Occipital lobe (tissue), 3 donors: ENCODE measurements at places on chromosomes 16 and 17. TPM values are rescaled to one million over a fixed set of nuclear protein-coding genes. Genes with fewer than 3 reads are reported as not detected.

TK2 gene
- total RNA-seq, result 26.4 TPM

KLHL10 gene
- total RNA-seq, result not detected

DNA sequence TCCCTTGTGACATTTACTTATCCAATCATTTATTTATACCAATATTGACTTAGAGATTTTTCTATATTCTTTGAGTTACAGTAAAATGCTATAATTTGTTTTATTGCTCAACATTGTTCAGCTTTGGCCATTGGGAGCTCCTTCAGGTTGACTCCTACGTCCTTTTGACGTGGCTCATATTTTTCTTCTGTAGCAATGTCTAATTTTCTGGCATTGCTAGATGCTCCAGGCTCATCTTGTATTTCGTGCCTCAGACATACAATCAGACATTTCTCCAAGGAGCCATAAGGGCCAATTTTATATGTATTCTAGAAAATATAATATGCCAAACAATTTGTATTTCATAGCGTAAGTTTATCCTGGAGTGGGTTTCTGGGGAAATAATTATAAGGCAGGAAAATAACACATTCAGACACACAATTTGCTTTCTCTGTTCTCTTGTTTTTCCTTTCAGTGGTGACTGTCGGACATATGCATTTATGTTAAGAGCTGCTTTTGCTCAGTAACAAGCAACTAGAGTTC lies 355.1 kb upstream of the MON1B start:
- no peak for DNase-seq

SEC14L5 gene
- total RNA-seq, result 0.47 TPM

ZP2 gene
- not detected for total RNA-seq

GRCh38 chr16:25030420-25031131 lies 15.4 kb upstream of the ARHGAP17 start:
- no peak for DNase-seq

KIF2B gene
- total RNA-seq, result not detected

- no peak for DNase-seq
These were observed 6.0 kb downstream of the SOX9 start for GRCh38 chr17:72126575-72127486.

GRCh38 chr16:10466861-10467260 lies 81.0 kb downstream of the ATF7IP2 start:
- no peak for DNase-seq

DNA sequence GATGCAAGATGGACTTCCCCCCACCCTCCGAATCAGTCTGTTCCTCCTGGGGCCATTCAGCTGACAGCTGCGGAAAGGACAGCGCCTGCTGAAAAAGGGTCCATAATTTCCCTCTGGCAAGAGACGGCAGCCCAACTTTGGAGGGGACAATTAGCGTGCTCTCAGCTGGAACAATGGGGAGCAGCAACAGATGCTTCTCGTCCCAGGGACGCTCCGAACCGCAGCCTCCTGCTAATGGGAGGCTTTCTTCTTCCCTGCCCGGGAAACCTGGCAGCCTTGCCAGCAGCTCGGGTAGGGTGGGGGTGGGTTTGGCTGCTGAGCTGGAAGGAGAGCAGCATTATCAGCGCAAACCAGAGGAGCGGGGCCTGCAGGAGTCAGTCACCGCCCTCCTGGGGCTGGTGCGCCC lies 500.0 kb upstream of the SALL1 start:
- peak; percentile 12 for DNase-seq

DNA sequence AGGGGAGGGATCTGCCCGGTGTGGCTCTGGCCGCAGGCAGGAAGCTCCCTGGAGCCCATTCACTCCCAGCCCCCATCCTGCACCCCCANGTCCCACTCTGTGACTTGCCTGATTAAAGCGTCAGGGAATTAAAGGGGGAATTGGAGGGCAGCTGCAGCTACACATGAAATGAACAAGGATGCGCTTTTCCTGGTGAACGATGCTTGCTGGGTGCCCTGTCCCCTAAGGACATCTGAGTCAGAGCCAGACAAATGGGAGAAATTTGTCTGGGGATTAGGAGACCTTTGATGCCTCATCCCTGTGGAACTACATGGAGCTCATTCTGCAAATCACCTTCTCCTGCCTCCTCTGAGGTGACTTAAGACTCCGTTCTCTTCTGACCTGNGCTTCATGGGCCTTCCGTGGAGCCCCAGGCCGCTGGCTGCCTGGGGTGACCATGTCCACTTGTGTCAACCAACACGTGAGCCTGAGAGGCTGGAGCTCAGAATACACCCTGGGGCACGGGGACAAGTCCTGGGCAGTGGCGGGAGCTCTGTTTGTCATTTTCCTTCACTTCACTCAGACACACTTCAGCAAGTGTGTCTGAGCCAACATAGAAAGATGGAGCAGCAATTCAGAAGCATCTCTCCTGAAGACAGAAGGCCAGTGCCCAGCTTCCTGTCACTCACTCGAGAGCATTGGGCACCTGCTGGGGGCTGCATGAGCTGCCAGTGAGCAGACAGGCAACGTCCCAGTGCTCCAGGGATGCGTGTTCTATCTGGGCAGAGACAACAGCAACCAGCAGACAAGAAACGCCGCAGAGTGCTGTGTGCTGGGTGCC lies 54.1 kb downstream of the METRNL start:
- DNase-seq, result no peak

DNA sequence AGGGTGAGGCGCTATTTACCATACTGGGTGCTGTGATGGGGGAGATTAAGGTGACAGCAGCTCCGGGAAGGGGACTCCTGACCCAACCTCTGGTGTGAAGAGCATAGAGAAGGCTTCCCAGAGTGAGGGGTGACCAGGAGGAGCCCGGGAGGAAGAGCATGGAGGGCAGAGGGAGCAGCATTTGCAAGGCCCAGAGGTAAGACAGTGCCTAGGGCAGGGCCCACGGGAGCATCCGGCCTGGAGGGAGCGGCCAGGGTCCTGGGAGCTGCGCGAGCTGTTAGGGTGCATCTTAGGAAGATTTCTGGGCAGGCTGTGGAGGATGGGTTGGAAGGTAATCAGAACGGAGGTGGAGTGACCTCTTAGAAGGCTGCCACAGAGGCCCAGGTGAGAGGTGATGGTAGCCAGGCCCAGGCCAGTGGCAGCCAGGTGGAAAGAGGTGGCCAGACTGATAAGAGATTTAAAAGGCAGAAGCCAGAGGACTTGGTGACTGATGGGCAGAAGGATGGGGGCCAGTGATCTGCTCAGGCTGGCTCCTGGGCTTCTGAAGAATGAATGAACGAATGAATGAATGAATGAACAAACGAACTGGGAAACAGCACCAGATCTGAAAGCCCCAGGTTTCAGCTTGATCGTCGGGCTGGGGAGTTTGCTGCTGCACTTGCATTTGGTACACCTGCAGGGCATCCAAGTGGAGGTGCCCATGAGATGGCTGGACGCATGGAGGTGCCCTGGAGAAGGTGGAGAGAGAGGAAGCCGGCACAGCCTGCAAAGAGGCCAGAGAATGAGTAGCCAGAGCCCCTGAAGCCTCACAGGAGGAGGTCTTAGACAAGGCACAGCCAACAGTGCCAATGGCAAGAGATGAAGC lies 13.0 kb upstream of the TMEM92 start:
- DNase-seq, result no peak

DNA sequence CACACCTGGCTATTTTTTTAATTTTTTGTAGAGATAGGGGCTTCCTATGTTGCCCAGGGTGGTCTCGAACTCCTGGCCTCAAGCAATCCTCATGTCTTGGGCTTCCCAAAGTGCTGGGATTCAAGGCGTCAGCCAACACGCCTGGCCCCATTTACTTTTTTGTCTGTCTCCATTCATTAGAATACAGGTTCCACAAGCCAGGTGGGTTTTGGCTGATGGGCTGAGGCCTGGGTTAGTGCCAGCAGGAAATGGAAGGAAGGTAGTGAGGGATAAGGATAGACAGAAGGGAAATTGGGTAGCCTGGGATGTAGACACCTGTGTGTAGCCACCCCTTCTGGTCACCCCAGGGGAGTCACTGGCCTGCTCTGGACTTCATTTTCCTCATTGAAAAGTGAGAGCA lies 4.4 kb upstream of the IL27 start:
- DNase-seq, result no peak

CHRNB1 gene
- total RNA-seq, result 17.2 TPM

MT3 gene
- total RNA-seq, result 8.6 TPM

- DNase-seq, result no peak
These were observed 10.3 kb downstream of the EPX start for GRCh38 chr17:58202859-58203258.
